ENCODE measurements at places on chromosomes 4 and X. TPM values are rescaled to one million over a fixed set of nuclear protein-coding genes. Genes with fewer than 3 reads are reported as not detected.
A peak's percentile ranks its signal among the peaks of the same experiment; 100 is the strongest.

SPATA18 gene
- total RNA-seq = 15.8 TPM

DNA sequence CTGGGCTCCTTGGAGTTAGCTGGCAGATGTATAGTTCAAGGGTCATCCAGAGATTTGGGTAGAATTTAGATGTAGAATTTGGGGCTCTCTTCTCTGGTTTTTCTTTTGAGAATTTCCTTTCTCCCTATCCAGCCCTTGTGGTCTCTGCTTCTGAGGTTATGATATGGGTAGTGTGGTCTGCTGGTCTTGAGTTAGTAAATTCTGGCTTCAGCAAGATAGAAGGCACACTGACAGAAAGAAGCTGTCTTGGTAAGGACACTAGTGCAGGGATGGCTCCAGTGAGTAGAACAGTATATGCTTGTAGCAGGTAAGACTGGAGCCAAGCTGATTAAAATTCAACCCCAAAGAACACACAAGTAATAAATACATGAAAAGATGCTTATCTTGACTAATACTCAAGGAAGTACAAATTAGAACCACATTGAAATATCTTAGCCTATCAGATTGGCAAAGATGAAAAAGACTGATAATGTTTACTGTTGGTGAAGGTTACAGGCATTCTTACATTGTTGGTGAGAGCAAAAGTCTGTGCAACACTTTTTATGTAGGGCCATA is 2.1 kb upstream of the IL9R start:
- DNase-seq = no peak
- H3K27me3 ChIP-seq = no peaks in the 10 kb centered on the region
- H3K4me3 ChIP-seq = no peak overlapping the region
- H3K27ac ChIP-seq = no peak overlapping the region
- H3K36me3 ChIP-seq = no peaks in the 10 kb centered on the region

UNC5C gene
- total RNA-seq = 30.9 TPM

- DNase-seq = no peak
- H3K4me1 ChIP-seq = no peaks in the 10 kb centered on the region
- H3K27me3 ChIP-seq = no peaks in the 10 kb centered on the region
Observed at GRCh38 chr4:38724475-38724808, 58.3 kb downstream of the TLR10 start.

DNA sequence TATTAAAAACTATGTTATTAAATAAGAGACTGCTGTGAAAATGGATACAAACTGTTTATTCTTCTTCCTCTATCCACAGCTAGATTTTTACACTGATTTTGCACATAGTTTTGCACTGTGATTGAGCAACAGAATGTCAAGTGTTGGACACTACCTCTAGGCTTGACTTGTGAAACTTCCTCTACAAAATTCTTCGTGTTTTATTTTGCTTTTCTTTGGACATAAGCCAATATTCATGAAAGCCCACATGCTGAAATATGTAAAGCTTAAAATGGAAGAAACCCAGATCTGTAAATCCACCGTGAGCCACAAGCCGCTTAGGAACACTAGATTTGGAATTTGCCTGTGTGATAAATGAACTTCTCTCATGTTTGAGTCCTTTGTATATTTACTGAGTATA is 849.4 kb downstream of the FSTL5 start:
- no peak overlapping the region for H3K27ac ChIP-seq
- H3K36me3 ChIP-seq = no peaks in the 10 kb centered on the region
- no peak overlapping the region for H3K4me3 ChIP-seq
- no peak for DNase-seq
- no peaks in the 10 kb centered on the region for H3K4me1 ChIP-seq
- no peaks in the 10 kb centered on the region for H3K27me3 ChIP-seq

DNA sequence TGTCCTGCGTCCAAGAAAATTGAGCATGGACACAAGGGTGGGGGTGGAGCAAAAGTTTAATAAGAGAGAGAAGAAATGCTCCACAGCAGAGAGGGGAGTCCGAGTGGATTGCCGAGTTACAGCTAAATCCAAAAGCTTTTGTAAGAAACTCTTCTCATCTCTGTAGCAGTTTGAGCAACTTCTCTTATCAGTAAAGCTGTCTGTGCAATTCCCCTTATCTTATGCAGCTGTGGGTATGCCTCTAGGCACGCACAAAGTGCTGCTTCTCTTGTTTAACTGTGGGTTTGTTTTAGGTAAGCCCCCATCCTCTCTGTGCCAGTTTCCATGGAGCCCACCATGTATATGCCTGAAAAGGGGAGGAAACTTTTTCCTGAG is 44.8 kb downstream of the HMGB2 start:
- H3K4me1 ChIP-seq = no peaks in the 10 kb centered on the region
- H3K36me3 ChIP-seq = no peaks in the 10 kb centered on the region
- no peak overlapping the region for H3K27ac ChIP-seq
- no peak for DNase-seq

DNA sequence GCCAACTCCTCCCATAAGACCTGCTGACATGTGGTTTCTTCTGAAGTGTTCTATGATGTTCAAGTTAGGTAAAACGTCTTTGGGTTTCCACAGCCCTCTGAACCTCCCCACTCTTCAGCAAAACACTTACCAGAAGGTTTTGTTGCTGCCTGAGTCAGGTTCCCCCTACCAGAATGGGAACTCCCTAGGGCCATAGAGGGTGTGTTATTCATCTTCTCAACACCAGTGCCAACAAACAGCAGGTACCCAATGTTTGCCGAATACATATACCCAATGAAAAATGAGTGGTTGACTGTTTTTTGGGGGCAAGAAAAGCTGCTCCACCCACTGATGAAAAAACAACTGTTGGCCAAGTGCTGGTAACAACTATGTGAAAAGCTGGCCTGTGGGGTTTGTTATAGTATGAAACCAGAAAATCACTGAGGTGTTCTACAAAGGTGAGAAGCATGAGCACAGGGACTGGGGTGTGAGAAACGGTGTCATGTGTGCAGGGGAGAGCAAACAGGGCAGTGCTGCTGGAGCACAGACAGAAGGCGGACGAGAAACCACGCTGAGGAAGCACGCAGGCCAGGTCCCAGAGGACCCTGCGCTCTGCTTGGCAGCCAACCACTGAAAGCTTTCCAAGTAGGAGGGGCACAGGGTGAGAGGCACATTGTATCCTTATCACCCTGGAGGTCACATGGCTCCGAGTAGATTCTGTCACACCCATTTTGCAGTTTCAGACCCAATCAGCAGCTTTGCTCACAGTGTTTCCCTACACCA is 28.8 kb downstream of the ATP8A1 start:
- no peak overlapping the region for H3K27ac ChIP-seq
- DNase-seq = peak; percentile 31
- H3K36me3 ChIP-seq = no peaks in the 10 kb centered on the region
- H3K4me3 ChIP-seq = no peak overlapping the region

GRCh38 chr4:169922632-169923276 is 103.4 kb downstream of the MFAP3L start:
- no peaks in the 10 kb centered on the region for H3K4me1 ChIP-seq
- no peak overlapping the region for H3K27ac ChIP-seq
- no peaks in the 10 kb centered on the region for H3K27me3 ChIP-seq
- no peaks in the 10 kb centered on the region for H3K36me3 ChIP-seq
- H3K4me3 ChIP-seq = no peak overlapping the region

- no peak overlapping the region for H3K4me3 ChIP-seq
- H3K27ac ChIP-seq = no peak overlapping the region
- H3K36me3 ChIP-seq = no peaks in the 10 kb centered on the region
- no peaks in the 10 kb centered on the region for H3K4me1 ChIP-seq
- no peak for DNase-seq
Observed at GRCh38 chr4:139568206-139568955, 12.4 kb upstream of the SETD7 start.

GRCh38 chr4:145483514-145483913 is 1.9 kb downstream of the SMAD1 start:
- peak overlapping the region; percentile 69 for H3K4me3 ChIP-seq
- DNase-seq = no peak
- H3K4me1 ChIP-seq = peaks cover 29% of the 10 kb centered on the region
- no peaks in the 10 kb centered on the region for H3K36me3 ChIP-seq
- no peaks in the 10 kb centered on the region for H3K27me3 ChIP-seq
- no peak overlapping the region for H3K27ac ChIP-seq

DNA sequence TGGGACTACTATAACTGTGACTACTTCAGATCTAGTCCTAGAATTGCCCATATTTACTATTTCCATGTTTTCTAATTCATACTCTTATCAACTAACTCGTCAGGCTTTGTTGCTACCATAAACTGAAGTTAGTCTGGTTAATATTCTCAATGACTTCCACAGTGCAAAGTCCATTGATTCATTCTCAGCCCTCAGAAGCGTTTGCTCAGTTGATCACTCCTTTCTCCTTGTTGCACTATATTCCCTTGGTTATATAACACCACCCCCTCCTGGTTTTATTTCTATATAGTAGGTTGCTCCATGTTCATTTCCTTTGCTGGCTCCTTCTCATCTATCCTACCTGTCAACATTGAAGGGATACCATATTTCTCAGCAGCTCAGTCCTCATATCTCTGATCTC is 27.2 kb upstream of the SLC6A14 start:
- no peak overlapping the region for H3K27ac ChIP-seq
- H3K4me3 ChIP-seq = no peak overlapping the region
- H3K27me3 ChIP-seq = peaks cover 11% of the 10 kb centered on the region
- no peaks in the 10 kb centered on the region for H3K4me1 ChIP-seq
- no peak for DNase-seq

GRCh38 chrX:126575911-126576310 is 23.3 kb upstream of the DCAF12L1 start:
- H3K36me3 ChIP-seq = no peaks in the 10 kb centered on the region
- no peak overlapping the region for H3K4me3 ChIP-seq
- H3K27me3 ChIP-seq = peaks cover 2% of the 10 kb centered on the region
- no peak for DNase-seq

C1QTNF7 gene
- total RNA-seq = 2.4 TPM

GRCh38 chr4:85607624-85608023 is 132.7 kb downstream of the ARHGAP24 start:
- H3K4me3 ChIP-seq = no peak overlapping the region
- H3K27me3 ChIP-seq = no peaks in the 10 kb centered on the region
- peaks cover 10% of the 10 kb centered on the region for H3K4me1 ChIP-seq
- no peaks in the 10 kb centered on the region for H3K36me3 ChIP-seq

- H3K27me3 ChIP-seq = no peaks in the 10 kb centered on the region
- no peak overlapping the region for H3K4me3 ChIP-seq
- no peak overlapping the region for H3K27ac ChIP-seq
- no peaks in the 10 kb centered on the region for H3K4me1 ChIP-seq
- no peaks in the 10 kb centered on the region for H3K36me3 ChIP-seq
Observed at GRCh38 chr4:189858435-189858834, 82.2 kb upstream of the FRG1 start.

DNA sequence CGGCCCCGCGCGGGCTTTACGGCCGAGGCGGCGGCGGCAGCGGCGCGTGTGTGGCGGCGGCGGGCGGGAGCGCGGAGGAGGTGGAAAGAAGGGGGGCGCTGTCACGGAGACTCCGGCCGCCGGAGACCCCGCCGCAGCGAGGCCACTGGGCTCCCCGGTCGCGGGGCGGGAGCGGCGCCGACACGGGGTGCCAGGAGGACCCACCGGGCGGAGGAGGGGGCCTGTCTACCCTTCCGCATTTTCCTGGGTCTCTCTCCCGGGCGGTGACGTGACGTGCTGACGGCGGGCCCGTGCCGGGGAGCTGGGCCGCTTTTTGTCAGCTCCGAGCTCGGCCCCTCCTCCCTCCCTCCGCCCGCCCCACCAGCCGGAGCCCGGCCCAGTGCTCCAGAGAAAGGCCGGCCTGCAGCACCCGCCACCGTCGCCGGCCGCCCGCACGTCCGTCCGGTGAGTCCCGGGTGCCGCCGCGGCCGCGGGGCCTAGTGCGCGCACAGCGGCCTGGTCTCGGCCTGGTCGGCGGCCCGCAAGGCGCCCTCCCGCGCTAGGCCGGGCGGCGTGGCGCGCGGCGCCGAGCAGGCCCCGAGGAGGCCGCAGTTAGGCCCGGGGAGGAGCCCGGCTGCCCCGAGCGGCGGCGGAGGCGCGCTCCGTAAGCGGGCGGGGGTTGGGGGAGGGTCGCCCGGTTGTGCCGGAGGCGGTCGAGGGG is at the start of gene ZFX:
TSS of gene ZFX (plus strand) at position 379 of the 700 bp plus-strand sequence. CDS start 23,014 bp downstream, outside the sequence.
- H3K27me3 ChIP-seq = no peaks in the 10 kb centered on the region
- no peaks in the 10 kb centered on the region for H3K36me3 ChIP-seq
- peaks cover 70% of the 10 kb centered on the region for H3K4me1 ChIP-seq
- peak within 1 kb of the TSS; percentile 57 for H3K4me3 ChIP-seq
- DNase-seq = peak; percentile 63

ARSH gene
- total RNA-seq = not detected

- no peak for DNase-seq
- H3K36me3 ChIP-seq = no peaks in the 10 kb centered on the region
- no peaks in the 10 kb centered on the region for H3K4me1 ChIP-seq
- H3K4me3 ChIP-seq = no peak overlapping the region
Observed at GRCh38 chr4:186628058-186628711, 72.8 kb upstream of the MTNR1A start.

DNA sequence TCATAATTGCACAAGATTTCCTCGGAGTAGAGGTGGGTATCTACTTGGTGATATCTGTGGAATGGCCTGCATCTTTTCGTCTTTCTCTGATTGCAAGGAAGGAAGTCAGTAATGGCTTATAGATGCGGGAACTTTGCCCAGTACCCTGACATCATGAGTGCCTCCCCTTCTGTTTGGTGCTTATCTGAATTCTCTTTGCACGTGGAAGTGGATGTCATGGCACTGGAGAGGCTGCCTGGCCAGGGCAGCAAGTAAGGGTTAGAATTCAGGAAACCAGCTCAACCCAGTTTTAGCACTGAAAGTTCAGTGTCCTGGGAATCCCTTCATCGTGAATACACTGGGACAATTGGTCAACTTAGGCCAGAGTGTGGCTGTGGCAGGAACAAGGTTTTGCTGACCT is 83.5 kb upstream of the RAPGEF2 start:
- peak; percentile 4 for DNase-seq
- H3K27me3 ChIP-seq = no peaks in the 10 kb centered on the region
- no peaks in the 10 kb centered on the region for H3K36me3 ChIP-seq

GRCh38 chr4:164424846-164425245 is 329.1 kb upstream of the SMIM31 start:
- H3K27ac ChIP-seq = no peak overlapping the region
- H3K27me3 ChIP-seq = no peaks in the 10 kb centered on the region
- H3K4me1 ChIP-seq = no peaks in the 10 kb centered on the region
- no peak overlapping the region for H3K4me3 ChIP-seq
- no peaks in the 10 kb centered on the region for H3K36me3 ChIP-seq
- no peak for DNase-seq

DNA sequence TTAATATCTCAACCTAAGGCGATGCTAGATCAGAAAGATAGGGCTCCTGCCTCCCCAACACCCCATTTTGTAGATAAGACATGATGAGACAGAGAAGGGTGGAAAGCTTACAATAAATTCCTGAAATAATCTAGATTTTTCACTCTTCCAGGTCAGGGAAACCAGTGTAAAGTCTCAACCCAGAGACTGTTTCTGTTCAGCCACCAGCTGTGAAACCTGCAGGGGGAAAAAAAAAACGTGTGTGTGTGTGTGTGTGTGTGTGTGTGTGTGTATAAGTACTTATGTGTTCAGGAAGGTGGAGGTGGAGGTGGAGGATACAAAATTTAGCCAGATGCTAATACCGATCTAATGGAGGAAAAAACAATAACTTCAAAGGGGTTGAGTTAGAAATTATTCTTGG is 773 bp upstream of the ITM2A start:
- no peak for DNase-seq
- no peaks in the 10 kb centered on the region for H3K4me1 ChIP-seq
- no peaks in the 10 kb centered on the region for H3K36me3 ChIP-seq
- H3K27me3 ChIP-seq = peaks cover 26% of the 10 kb centered on the region
- H3K27ac ChIP-seq = no peak overlapping the region

PPP2R3B gene
- total RNA-seq = 20.2 TPM

SMS gene
- 265 TPM for total RNA-seq

- no peaks in the 10 kb centered on the region for H3K36me3 ChIP-seq
- no peak overlapping the region for H3K4me3 ChIP-seq
- H3K27ac ChIP-seq = no peak overlapping the region
- H3K27me3 ChIP-seq = no peaks in the 10 kb centered on the region
Observed at GRCh38 chr4:182134261-182134660, 108.9 kb upstream of the TENM3 start.
